Stimulated activated CD8-positive, alpha-beta memory T cell treated with anti-CD3 and anti-CD28 coated beads, Interleukin-7, amount 100 ng/mL, for 1 hour (primary cell): ENCODE measurements at places on chromosomes 7 and 10.

DNA sequence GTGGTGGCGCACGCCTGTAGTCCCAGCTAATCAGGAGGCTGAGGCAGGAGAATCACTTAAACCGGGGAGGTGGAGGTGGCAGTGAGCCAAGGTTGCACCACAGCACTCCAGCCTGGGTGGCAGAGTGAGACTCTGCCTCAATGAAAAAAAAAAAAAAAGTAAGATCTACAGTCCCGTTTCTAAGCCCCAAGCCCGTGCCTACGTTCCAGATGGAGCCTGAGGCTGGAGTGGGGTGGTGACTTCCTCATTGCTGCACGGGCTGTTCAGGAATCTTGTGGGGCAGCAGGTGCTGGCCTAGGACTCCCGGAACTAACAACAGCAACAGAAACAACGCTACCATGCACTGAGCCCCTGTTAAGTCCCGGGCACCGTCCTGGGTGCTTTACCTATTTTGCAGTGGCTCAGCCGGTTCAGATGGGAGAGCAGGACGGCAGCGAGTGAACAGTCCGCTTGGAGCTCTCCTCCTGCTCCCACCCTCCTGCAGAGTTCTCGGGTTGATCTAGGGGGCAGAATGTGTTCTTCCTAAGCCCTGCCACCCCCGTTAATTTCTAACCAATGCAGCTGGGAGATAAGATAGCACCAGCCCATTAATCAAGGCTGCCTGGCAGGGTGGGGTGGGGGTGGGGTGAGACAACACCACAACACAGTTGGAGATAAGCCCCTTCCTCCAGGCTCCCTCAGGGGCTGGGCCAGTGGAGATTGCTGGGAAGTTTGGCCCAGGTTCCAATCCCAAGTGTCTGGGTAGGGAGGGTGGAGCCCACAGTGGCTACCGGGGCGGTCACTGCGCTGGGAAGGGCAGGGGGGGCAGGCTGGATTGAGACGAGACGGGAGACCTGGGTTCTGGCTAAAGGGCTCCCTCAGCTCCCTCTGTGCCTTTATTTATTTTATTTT, 17.0 kb upstream of the SFRP5 start:
- DNase-seq = no peak

DNA sequence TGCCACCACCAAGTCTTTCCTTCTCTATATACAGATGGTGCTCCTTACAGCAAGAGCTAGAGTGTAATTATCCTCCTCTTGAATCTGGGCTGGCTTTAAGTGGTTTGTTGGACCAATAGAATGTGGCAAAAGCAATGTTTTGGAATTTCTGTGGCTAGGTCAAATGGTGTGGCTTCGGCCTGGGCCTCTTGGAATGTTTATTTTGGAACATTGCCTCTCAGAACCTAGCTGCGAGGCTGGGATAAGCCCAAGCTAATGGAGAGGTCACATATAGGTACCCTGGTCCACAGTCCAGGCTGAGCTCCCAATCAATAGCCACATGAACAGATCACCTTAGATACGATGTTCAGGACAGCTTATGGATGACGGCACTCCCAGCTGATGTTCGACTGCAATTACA, 556.7 kb downstream of the TYW1 start:
- no peak for DNase-seq

DNA sequence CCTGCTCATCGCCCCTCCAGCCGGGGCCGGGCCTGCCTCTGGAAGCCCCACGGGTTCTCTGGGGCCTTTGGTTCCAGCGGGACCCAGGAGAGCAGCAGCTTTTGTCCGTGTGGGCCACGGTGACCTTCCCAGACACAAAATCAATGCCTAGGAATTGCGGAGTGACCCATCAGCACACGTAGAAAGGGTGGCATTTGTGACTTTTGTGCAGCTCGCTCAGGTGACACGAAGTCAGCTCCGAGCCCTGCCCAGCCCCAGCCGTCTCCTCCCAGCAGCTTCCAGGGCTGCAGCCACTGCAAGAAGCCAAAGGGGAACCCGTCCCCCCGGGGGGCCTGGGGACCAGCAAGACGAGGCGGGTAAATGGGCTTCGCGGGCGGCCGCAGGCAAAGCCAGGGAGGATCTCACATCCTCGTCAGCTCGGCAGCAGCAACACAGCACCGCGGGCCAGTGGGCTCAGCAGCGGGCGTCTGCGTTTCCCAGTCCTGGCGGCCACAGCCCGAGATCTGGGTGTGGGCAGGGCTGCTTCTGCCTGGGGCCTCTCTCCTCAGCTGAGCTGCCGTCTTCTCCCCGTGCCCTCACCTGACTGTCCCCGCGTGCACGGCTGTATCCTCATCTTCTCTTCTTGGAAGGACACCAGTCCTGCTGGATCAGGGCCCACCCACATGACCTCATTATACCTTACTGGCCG, 88.5 kb downstream of the PAXIP1 start:
- no peak for DNase-seq

GRCh38 chr7:119483364-119483763, 789.6 kb upstream of the KCND2 start:
- DNase-seq = no peak

- DNase-seq = no peak
Measured at GRCh38 chr7:112362053-112362650, 88.1 kb upstream of the IFRD1 start.

- no peak for DNase-seq
Measured at GRCh38 chr7:155193716-155194115, 104.0 kb upstream of the INSIG1 start.

DNA sequence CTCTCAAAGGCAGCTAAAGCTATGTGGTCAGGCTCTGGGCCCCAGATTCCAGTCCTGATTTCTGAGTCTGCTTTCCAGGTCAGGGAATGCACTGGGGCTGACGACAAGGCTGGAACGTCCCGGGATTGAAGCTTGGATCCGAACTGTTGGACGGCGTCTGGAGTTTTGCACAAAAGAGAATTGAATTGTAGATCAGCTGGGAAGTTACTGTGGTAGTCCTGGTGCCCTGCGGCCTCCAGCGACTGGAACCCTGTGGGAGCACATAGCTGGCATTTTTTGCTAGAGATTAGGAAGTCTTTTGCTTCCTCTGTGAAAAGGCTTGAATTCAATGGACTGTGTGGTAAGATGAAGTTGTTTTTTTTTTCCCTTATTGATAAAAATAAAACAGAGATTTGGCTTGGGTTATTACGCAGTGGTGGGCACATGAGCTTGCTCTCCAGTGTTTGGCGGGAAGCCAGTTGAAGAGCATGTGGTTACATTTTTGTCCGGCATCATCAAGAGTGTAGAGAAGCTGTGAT, at the start of gene HK1:
HK1 (plus strand) TSS at position 51 of the 518 bp plus-strand sequence.
- DNase-seq = no peak

DNA sequence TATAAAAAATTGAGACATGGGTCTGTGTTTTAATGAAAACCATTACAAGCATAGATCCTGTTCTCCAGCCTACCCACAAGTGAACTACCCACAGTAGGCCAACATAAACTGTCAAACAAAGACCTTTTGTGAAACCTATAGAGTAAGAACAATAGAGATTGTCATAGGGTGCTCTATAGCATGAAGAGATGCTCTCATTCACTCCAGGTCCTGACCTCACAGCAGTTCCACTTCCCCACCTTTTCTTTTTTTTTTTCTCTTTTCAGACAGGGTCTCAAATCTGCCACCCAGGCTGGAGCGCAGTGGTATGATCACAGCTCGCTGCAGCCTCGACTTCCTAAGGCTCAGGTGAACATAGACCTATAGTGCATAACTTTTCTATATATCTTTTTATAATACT, 72.3 kb downstream of the CPEB3 start:
- no peak for DNase-seq

DNA sequence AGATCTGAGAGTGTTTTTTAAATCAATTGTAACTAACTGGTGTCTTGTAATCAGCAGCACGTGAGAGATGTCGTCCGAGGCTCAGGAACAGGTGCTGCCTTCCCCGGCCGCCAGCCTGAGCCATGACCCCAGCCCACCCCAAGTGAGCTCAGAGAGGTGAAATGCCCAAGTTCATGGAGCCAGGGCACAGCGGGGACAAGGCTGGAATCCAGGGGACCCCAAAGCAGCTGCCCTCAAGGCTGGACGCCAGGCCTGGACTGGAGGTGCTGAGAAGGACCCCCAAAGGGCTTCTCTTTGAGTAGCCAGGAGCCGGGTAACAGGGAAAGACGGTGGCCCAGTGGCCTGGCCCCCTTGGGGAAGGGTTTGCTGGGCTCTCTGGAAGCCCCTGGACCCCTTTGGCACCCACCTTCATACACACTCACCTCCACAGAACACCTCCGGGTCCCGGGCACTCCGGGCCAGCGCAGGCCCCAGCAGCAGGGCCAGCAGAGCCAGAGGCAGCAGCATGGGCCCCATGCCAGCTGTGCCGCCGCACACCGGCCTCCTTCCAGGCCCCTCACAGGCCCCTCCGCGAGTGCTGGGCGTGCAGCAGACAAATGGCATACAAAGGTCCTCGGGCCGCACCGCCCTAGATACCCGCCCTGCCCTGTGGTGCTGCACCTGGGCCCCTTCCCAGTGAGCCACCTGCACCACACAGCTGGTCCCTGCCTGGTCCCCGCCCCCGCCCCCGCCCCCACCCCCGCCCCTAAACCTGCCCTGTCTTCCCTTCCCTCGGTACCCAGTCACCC, 24.0 kb upstream of the CNPY1 start:
- no peak for DNase-seq

DNA sequence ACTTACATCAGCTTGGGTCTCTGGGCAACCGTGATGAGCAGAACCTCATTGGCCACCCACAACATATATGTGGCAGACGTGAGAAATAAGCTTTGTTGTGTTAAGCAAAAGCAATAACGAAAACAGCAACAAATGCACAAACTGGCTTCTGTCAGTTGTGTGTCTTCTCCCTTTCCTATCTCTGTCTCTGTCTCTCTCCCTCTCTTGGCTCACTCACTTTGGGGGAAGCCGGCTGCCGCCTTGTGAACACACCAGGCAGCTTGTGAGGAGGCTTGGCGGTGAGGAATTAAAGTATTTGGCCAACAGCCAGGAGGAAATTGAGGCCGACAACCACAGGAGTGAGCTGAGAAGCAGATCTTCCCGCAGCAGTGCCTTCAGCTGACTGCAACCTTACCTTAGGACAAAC, 21.9 kb upstream of the CDCA7L start:
- DNase-seq = no peak

- no peak for DNase-seq
Measured at GRCh38 chr10:80460399-80461207, 6.5 kb downstream of the TSPAN14 start.

DNA sequence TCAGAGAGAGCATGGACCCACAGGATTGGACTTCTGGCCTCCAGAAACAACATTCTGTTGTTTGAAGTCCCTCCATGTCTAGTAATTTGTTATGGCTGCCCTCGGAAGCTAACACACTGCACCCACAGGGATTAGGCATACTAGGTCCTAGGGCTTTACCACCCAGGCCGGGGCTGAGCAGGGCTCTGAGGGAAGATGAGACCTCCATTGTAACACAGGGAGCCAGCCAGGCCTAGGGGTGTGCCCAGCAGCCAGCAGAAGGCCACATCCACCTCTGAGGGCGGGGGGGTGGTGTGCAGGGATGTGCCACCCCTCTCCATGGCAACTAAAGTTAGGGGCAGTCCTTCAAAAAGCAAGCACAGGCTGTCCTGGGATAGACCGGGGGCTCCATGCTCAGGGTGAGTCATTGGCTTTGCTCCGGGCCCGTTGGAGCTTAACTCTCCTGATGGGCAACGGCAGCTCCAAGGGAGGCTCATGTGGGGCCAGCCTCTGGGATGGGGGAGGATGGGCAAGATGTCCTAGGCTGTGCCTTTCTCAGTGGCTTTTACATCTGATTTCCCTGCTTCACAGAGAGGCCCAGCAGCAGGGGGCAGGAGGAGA, 96.6 kb upstream of the GPR26 start:
- no peak for DNase-seq

- no peak for DNase-seq
Measured at GRCh38 chr7:114678116-114678515, 243.8 kb upstream of the MDFIC start.

DNA sequence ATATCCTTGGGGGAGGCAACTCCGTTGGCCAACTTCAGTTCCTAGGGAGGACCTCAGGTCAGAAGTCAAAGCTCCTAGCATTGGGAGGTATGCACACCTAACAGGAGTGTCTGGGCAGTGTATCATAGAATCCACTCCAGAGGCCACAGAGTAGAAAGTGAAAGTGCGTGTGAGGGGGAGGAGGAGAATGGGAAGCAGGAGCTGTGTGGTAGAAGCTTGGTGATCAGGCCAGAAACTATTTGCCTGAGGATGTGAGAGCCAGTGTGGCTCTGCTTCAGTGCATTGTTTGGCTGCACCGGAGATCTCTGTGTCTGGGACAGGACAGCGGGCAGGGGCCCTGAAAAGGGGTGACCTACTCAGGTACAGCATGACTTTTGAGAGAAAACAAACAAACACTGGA, 557.4 kb upstream of the VSTM2A start:
- DNase-seq = no peak

GRCh38 chr7:92809760-92810573, 26.4 kb downstream of the CDK6 start:
- no peak for DNase-seq

GRCh38 chr10:102167861-102168260, 15.7 kb downstream of the NOLC1 start:
- DNase-seq = no peak

DNA sequence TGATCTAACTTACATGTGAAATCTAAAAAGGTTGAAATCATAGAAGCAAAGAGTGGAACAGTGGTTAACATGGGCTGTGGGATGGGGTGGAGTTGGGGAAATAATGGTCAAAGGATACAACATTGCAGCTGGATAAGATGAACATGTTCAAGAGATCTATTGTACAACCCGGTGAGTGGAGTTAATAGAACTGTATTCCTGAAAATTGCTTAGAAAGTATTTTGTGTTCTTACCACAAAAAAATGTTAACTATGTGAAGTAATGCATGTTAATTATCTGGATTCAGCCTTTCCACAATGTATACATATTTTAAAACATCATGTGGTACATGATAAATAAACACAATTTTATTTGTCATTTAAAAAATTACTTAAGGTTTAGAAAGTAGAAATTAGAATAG, 271.0 kb upstream of the LRRTM3 start:
- no peak for DNase-seq

DNA sequence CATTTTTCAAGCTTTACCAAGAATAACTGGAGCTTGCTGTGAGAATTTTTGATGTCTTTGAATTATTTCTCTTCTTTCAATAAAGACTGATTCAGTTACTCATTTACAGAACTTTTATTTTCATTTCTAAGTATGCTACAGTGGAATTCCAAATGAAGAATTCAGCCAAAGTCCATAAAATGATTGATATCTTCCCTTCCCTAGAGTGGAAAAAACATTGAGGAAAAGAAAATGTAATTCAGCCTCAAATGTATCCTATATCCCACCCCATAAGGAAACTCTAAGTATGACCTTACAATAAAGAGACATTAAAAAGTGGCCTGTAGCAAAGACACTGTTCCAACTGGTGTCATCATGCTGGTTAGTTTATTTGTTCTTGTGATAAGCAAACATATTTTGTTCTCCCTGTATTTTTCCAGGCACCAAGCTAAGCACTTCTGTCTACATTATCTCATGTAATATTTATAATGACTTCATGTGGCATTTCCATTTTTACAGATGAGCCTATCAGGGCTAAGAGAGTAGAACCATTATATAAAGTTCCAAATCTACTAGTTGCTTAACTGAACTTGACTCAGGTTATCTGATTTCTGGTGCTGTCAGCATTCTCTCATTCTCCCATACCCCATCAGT, 450.4 kb downstream of the NEBL start:
- no peak for DNase-seq

GRCh38 chr10:102247734-102248133, 2.4 kb downstream of the GBF1 start:
- no peak for DNase-seq
